Subcutaneous preadipocyte (primary cell): ENCODE measurements at places on chromosomes 7 and 10. TPM values are rescaled to one million over a fixed set of nuclear protein-coding genes. Genes with fewer than 3 reads are reported as not detected.

The CHAT gene
- total RNA-seq = not detected in 2 replicates

The NPC1L1 gene
- under 0.01 TPM in 1 of 2 replicates, not detected in the other for total RNA-seq

The HOXA13 gene
- total RNA-seq = 0.20 and 0.37 TPM in 2 replicates

The SPAM1 gene
- not detected in 2 replicates for total RNA-seq

The FOXP2 gene
- total RNA-seq = 8.8 and 11.8 TPM in 2 replicates

The HOXA7 gene
- 2.2 and 2.7 TPM in 2 replicates for total RNA-seq

The TYW1 gene
- 12.5 and 13.7 TPM in 2 replicates for total RNA-seq

The CCDC186 gene
- 9.4 and 10.3 TPM in 2 replicates for total RNA-seq

The FFAR4 gene
- total RNA-seq = not detected in 2 replicates

The PAX4 gene
- not detected in 2 replicates for total RNA-seq

The FAM221A gene
- total RNA-seq = 0.78 and 1.8 TPM in 2 replicates

The TMUB1 gene
- 12.5 and 15.8 TPM in 2 replicates for total RNA-seq

The OR2A42 gene
- total RNA-seq = 0.37 TPM in 1 of 2 replicates, not detected in the other

The PDLIM1 gene
- total RNA-seq = 9.9 and 11.7 TPM in 2 replicates

The C7orf33 gene
- not detected in 2 replicates for total RNA-seq

The PPP1R3C gene
- total RNA-seq = 2.6 and 4.1 TPM in 2 replicates

The SLC18A3 gene
- not detected in 2 replicates for total RNA-seq

The GGCT gene
- total RNA-seq = 24.6 and 31.6 TPM in 2 replicates

The SPACDR gene
- 0.37 and 0.78 TPM in 2 replicates for total RNA-seq

The HTRA1 gene
- total RNA-seq = 168 and 310 TPM in 2 replicates

The MLXIPL gene
- total RNA-seq = 0.39 and 1.5 TPM in 2 replicates

The CNNM2 gene
- total RNA-seq = 4.8 and 6.3 TPM in 2 replicates

The FANK1 gene
- 0.20 and 0.73 TPM in 2 replicates for total RNA-seq

The KLF14 gene
- 0.20 and 0.37 TPM in 2 replicates for total RNA-seq

The COL28A1 gene
- under 0.01 and 0.78 TPM in 2 replicates for total RNA-seq

The EEF1AKMT2 gene
- 19.1 and 19.2 TPM in 2 replicates for total RNA-seq

The NRBF2 gene
- total RNA-seq = 19.5 and 22.3 TPM in 2 replicates

The CPED1 gene
- 29.0 and 47.9 TPM in 2 replicates for total RNA-seq

The CPXM2 gene
- total RNA-seq = under 0.01 and 0.39 TPM in 2 replicates

The BCAP29 gene
- 43.4 and 44.6 TPM in 2 replicates for total RNA-seq

The TRPV5 gene
- total RNA-seq = not detected in 2 replicates

The CRYGN gene
- total RNA-seq = under 0.01 and 0.37 TPM in 2 replicates

The TMEM176B gene
- total RNA-seq = 16.9 TPM in 1 of 2 replicates, not detected in the other

The TUBB8 gene
- not detected in 2 replicates for total RNA-seq

The PAPSS2 gene
- 57.9 and 62.1 TPM in 2 replicates for total RNA-seq

The PRKG1 gene
- 15.6 and 20.6 TPM in 2 replicates for total RNA-seq

The SFXN2 gene
- 9.6 TPM in 2 replicates for total RNA-seq

The SEMA3D gene
- total RNA-seq = 0.37 and 0.98 TPM in 2 replicates

The DDC gene
- not detected in 2 replicates for total RNA-seq

The PKD2L1 gene
- total RNA-seq = 0.37 TPM in 1 of 2 replicates, not detected in the other

The SLC13A1 gene
- total RNA-seq = not detected in 2 replicates

The AKR1B15 gene
- not detected in 2 replicates for total RNA-seq

The CDNF gene
- total RNA-seq = 0.37 and 0.78 TPM in 2 replicates

The FRAT1 gene
- 1.5 and 2.0 TPM in 2 replicates for total RNA-seq
